ENCODE measurements at places on chromosomes 6 and 20.

DNA sequence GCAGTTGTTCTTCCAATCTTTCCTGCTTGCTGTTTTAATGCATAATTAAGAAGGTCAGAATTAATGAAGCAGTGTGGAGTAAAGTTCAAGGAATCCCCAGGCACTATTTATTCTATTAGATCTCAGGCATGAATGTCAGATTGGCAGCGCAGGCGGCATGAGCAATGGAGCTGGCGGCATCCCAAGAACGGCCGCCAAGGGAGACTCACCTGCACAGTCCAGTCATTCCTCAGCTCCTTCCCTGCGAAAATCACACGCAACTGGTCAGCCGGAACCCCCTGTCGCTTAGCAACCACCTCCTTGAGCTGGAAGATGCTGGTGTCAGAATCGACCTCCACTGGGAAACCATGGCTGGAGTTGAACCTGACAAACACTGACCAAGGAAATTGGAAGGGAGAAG is 284.5 kb downstream of the PRKN start:
- DNase-seq: no peak

DNA sequence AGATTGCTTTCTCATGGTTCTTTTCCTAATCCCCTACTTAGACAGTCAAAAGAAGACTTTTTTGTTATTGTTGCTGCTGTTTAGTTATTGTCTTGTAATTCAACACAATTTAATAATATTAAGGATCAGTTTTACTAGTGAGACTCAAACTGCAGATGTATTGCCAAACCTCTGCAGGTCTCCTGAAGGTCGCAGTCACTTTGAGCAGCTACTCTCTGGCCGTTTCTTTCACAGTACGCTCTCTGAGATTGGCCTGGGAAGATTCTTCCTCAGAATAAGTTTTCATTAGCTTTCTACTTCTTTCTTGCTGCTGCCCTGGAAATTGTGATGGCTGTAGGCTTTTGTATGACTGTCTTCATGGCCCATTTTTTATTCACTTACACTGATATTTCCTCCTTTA is 930.8 kb downstream of the QKI start:
- no peak for DNase-seq

- no peak for DNase-seq
Observed at GRCh38 chr20:17571153-17571527, 1.3 kb downstream of the DSTN start.

- no peak for DNase-seq
Observed at GRCh38 chr6:36610041-36610955, 16.1 kb downstream of the SRSF3 start.

- DNase-seq: no peak
Observed at GRCh38 chr6:126661646-126662045, 321.7 kb downstream of the CENPW start.

GRCh38 chr6:81734500-81735150 is 17.9 kb downstream of the TENT5A start:
- DNase-seq: no peak

DNA sequence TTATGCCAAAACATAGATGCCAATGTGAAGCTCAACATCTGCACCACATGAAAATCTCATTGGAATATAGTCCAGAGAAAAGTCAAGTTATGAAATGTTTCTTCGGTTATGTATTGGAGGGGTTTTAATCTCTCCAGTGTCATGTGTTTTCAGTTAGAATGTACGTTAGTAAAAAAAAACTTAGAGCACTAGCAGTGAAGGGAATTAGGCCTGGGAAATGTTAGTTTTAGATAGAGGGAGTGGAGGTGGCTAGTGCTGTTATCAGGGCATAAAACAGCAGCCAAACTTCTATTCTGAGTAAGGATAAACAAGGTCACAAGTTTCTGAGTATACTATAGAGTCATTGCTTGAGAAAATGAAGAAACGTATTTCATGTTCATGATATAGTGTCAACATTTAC is 42.9 kb downstream of the HDGFL1 start:
- no peak for DNase-seq

DNA sequence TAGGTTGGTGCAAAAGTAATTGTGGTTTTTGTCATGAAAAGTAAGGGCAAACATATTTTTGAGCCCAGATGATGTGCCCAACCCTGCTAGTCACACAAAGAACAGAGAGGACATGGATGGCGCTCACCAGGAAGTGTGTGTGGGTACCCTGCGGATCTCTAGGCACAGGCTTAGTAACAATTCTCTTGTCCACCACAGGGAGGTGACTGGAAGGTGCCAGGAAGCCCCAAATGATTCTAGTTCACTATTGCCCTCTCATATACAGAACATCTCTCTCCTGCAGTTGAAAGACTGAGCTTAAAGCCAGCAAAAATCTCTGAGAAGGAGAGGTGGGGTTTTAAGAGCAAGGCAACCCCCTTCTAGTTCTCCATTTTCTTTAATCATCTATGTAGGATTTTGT is 272.1 kb upstream of the TAB2 start:
- DNase-seq: no peak

DNA sequence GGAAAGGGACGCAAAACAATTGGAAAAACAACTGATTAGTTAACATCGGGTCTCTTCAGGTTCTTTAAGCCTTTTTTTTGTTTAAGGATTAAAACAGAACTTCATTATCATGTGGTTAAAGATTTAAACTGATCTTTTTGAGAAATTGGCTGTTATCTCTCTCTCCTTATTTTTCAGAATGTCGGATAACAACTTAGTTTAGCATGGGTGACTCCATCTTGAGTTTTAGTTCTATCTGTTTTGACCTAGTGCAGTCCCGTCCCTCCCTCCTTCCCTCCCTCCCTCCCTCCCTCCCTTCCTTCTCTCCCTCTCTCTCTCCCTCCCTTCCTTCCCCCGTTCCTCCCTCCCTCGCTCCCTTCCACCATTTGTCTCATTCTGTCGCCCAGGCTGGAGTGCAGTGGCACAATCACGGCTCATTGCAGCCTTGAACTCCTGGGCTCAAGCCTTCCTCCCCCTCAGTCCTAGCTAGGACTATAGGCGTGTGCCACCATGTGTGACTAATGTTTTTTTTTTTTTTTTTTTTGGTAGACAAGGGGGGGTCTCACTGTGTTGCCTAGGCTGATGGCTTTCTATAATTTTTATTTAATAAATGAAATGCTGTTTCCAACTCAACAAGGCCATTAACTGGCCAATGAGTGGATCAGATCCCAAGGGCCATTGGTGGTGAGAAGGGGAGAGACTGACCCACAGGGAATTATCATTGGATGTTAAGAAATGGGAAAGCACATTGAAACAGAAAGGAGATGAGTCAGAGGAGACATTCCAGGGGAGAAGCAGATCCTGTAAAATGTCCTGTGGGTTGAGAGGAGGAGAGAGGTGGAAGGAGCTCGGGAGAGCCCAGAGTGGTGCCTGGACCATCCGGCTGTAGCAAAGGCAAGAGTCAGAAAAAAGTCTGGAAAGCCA is 13.6 kb downstream of the BAK1 start:
- DNase-seq: no peak

Measured in stimulated activated CD8-positive, alpha-beta memory T cell treated with anti-CD3 and anti-CD28 coated beads, Interleukin-2, amount 100 ng/mL, for 48 hours (primary cell).